ENCODE measurements at places on chromosomes 1 and 21. TPM values are rescaled to one million over a fixed set of nuclear protein-coding genes. Genes with fewer than 3 reads are reported as not detected.

DNA sequence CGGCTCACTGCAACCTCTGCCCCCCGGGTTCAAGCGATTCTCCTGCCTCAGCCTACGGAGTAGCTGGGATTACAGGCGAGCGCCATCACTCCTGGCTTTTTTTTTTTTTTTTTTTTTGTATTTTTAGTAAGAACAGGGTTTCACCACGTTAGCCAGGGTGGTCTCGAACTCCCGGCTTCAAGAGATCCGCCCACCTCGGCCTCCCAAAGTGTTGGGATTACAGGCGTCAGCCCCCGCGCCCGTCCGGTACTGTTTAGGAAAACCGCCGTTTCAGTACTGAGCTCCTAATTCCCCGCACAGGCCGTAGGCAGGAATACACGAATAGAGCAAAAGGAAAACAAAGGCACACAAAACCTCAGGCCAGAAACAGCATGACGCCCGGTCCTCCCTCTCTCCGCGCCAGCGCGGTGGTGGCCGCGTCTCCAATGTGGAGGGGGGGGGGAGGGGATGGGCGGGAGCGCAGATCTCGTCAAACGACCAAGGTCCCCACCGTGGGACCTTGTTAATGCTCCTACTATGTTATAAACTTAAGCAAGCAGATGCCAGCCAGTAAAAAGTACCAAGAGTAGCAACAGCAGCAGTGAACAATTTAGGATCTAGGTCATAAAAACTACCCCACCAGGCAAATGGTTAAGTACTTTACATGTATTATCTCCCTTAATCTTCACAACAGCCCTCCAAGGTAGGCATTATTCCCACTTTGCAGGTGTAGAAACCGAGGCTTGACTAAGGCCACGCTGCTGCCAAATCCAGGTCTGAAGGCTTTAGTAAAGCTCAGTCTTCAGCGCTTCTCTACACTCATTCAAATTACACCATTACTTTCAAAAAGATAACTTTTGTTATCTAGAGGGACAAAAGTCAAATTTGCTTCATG lies 648 bp upstream of the ADAR start:
- DNase-seq, result peak; percentile 46

DNA sequence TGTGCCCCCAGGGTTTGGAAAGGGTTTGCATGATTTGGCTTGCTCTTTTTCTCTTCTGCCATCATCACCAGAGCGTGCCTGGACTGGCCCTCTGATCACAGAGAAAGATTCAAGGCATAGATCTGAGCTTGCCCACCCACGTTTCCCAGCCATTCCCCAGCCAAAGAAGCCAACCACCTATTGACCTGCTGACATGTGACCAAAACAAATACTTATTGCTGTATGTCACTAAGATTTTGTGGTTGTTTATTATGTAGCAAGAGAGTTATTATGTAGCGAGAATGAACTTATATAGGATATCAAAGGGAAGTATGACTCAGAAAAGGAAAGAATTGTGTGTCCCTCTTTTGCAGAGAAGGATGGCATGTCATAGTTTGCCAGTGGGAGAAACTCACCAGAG lies 59.9 kb downstream of the UBE2U start:
- DNase-seq, result no peak

DNA sequence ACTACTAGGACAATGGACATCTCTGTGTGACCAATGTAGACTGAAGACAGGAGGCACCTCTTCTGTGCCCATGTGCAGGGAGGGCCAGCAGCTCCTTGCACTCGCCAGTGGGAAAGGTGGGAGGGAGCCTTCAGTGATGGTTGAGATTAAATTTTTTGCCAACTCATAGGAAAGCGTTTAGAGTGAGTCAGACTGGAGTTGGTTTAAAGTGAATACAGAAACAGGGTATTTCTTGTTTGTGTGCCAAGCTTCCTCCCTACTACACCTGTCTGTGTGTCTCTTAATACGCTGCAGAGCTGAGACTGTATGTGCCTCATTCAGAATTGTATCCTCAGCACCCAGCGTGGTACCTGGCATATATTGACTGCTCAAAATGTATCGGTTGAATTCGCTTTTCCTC lies 13.5 kb upstream of the COL16A1 start:
- DNase-seq, result no peak

DNA sequence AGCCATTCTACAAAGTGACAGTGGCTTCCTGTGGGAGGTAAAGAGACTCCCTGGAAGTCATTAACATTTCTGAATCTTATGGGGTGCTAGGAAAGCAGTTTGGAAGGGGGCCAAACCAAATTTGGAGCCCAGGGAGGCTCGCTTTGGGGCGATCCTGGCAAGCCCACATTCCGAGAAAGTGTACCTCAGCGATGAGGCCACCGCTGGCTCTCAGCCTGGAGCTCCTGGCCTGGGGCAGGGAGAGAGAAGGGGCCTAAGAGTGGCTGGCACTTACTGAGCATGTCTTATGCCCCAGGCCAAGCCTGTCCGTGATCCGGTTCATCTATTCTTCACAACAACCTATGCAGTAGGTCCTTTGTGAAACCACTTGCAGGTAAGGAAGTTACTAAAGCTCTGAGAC lies 98.8 kb downstream of the CCDC185 start:
- no peak for DNase-seq

GRCh38 chr1:184050636-184051035 lies 894 bp upstream of the TSEN15 start:
- DNase-seq, result no peak

- DNase-seq, result no peak
Observed at GRCh38 chr1:50180367-50180766, 71.6 kb downstream of the ELAVL4 start.

DNA sequence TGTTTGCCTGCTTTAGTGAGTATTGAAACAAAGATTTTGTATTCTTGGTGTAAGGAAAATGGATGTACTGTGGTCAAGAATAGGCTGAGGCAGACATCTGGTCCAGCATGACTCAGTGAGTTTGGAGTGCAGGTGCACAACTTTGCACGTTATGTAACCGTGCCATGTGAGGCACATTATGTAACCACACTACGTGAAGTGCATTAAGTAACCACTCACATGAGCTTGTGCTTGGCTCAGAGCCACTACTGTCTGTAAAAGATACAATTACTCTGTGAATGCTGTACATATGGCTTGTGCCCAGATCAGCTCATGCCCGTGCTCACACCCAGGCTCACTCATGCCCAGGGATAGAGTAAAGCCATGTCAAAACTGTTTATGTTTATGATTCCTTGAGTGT lies 216.8 kb downstream of the CTH start:
- no peak for DNase-seq

- DNase-seq, result no peak
Observed at GRCh38 chr1:13799502-13800283, 99.7 kb downstream of the PRDM2 start.

- no peak for DNase-seq
Observed at GRCh38 chr1:157600236-157600635, 2.4 kb upstream of the FCRL4 start.

The CELA3A gene
- 1.1 TPM for total RNA-seq

The GCSAML gene
- total RNA-seq, result 0.67 TPM

The TMEM79 gene
- total RNA-seq, result 3.9 TPM

The CRYAA gene
- not detected for total RNA-seq

All from left colon (tissue), 2 donors.